ENCODE measurements at places on chromosomes 11 and 22.
A peak's percentile ranks its signal among the peaks of the same experiment; 100 is the strongest.

- DNase-seq = no peak
Observed at GRCh38 chr11:57213342-57214097, 23.5 kb downstream of the APLNR start.

GRCh38 chr11:36060926-36061325 is 117.1 kb downstream of the LDLRAD3 start:
- no peak for DNase-seq

GRCh38 chr11:59151761-59152160 is 9.1 kb downstream of the FAM111A start:
- no peak for DNase-seq

GRCh38 chr22:46948411-46949144 is 186.1 kb downstream of the TBC1D22A start:
- DNase-seq = no peak

DNA sequence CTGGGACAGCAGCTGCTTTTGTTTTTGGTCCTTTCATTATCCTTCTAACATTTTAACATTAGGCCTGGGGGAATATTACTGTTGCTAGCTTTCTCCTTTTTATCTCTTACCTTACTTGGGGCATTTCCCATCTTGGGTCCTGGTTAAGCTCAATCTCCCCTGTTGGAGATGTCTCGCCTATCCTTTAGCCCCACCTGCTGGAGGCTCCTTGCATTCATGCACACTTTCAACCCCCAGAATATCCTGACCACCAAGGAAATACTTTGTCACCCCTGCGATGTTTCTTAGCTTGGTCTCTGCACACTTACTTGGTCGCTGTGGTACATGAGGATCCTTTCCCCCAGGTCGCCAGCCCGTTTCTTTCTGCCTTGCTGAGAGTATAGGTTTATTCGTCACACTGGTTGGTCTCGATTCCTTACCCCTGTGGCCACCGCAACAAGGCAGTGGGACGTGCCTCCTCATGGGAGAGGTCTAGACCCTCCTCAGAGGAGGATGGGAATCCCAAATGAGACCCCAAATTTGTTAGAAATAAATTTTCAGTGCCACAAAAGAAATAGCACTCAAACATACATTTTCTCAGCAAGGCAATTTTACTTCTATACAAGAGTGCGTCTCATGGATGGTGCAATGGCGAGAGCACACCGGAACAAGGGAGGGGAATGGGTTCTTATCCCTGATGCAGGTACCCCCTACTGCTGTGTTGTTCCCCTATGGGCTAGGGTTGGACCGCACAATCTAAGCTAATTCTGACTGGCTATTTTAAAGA is 5.4 kb upstream of the TXN2 start:
- peak; percentile 34 for DNase-seq

DNA sequence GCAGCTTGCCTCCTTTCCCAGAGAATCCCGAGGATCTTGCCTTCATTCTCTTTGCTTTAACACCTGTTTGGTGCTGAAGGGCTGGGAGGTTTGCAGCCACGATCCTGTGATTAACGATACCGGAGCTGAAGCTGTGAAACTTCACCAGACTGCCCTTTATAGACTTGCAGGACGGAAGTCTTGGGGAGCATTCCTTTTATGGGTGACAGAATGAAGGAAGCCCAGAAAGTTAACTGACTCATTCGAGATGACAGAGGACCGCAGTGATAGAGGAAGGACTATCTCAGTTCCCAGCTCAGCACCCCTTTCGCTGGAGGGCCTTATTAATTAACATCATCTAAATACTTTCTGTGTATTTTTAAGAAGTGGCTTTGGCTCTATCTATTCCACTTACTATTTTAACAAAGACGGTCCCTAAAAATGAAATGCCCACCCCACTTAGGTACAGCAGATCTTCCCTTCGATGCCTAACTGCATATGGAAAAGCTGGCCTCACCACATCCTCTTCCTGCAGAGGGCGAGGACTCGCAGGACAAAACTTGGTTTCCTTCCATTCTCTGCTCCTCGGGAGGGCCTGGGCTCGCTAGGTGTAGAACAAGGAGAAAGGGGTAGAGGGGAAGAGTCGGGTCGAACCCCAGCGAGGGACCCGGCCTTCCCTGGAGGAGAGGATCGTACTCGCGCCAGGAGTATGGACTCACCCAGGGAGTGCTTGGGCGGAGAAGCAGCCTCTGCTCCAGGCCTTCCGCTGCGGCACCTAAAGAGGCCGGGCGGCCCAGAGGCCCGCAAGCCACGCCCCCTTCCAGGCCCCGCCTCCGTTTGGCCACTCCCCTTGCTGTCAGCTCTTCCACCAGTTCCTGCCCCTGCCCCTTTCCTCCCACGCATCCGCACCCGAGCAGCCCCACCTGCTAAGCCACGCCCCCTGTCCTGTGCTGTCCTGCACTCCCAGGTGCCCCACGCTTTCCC is 30.7 kb upstream of the USP47 start:
- DNase-seq = no peak

GRCh38 chr22:36221799-36222751 is 17.3 kb downstream of the APOL2 start:
- no peak for DNase-seq

DNA sequence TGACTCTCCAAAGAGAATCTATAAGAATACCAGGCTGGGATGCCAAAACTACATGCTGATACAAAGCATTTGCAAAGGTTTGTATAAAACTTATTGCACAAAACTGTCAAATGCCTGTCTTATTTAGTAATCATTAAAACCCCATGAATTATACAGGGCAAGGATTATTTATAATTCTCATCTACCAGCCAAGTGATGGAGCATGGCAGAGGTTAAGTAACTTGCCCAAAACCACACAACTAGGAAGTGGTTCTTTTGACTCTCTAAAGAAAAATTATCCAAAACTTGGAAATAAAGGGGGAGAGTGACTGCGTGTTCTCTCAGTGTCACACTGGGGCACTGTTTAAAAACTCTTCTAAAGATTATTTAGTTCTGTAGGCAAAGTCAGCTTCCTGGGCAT is 17.4 kb upstream of the CLMP start:
- DNase-seq = no peak

- no peak for DNase-seq
Observed at GRCh38 chr11:21316591-21316990, 647.2 kb downstream of the NELL1 start.

- DNase-seq = no peak
Observed at GRCh38 chr11:9859554-9860305, 195.9 kb downstream of the SWAP70 start.

DNA sequence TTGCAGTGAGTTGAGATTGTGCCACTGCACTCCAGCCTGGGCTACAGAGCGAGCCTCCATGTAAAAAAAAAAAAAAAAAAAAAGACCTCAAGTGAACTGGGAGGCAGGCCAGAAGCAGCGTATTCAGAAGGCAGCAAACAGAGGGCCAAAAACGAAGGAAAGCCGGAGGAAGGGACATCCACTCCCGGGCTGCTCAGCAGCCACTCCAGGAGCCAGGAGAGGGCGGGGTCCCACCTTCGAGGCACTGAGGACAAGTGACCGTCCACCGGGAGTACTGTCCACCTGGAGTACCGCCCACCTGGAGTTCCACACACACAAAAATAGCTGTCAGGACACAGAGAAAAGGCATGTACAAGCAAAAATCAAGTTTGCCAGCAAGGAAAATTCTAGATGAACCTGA is 5.5 kb downstream of the TOLLIP start:
- DNase-seq = no peak
